Aorta (tissue), 5 donors: ENCODE measurements at places on chromosomes 2 and 18. TPM values are rescaled to one million over a fixed set of nuclear protein-coding genes. Genes with fewer than 3 reads are reported as not detected.
A peak's percentile ranks its signal among the peaks of the same experiment; 100 is the strongest.

IL1F10 gene
- total RNA-seq = not detected

MYO3B gene
- total RNA-seq = not detected

DTNA gene
- 101 TPM for total RNA-seq

INHA gene
- 0.55 TPM for total RNA-seq

LCT gene
- total RNA-seq = not detected

RNF125 gene
- 6.7 TPM for total RNA-seq

CCDC138 gene
- 2.4 TPM for total RNA-seq

ASB18 gene
- total RNA-seq = not detected

CNDP1 gene
- 0.49 TPM for total RNA-seq

CASP8 gene
- 20.3 TPM for total RNA-seq

GRCh38 chr2:13255485-13255884 lies 538.7 kb downstream of the TRIB2 start:
- DNase-seq = no peak

- DNase-seq = no peak
These were observed 5.0 kb downstream of the GAD1 start for GRCh38 chr2:170821531-170822289.

- peak; percentile 43 for DNase-seq
These were observed 316.8 kb upstream of the HS6ST1 start for GRCh38 chr2:128635361-128635900.

GRCh38 chr2:75545922-75546321 lies 14.8 kb downstream of the EVA1A start:
- no peak for DNase-seq

GRCh38 chr2:189037518-189037917 lies 63.3 kb downstream of the COL3A1 start:
- no peak for DNase-seq

DNA sequence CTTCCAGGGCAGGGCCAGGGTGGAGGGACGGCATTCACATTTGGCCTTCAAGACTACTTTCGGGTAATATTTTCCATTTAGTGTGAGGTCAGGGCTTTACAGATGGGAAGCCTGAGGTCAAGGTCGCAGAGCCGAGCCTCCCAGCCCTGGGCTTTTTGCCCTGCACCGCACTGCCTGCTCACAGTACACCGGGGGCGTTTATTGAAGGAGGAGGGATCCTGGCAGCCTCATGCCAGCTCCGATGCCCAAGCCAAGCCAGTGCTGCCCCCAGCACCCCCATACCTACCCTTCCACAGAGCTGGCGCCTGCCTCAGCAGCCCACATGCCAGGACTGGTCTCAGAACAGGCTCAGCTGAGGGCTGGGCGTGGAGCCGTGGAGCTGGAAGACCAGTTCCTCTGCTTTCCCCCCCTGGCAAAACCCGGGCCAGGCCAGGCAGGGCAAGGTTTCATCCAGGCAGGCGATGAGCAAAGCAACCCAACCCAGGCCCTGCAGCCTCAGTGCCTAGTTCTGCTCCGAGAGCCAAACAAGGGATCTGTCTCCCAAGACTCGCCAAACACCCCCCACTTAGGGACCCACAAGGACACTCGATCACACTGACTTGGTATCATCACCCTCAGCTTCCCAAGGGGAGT lies 11.9 kb downstream of the SDC1 start:
- no peak for DNase-seq

DNA sequence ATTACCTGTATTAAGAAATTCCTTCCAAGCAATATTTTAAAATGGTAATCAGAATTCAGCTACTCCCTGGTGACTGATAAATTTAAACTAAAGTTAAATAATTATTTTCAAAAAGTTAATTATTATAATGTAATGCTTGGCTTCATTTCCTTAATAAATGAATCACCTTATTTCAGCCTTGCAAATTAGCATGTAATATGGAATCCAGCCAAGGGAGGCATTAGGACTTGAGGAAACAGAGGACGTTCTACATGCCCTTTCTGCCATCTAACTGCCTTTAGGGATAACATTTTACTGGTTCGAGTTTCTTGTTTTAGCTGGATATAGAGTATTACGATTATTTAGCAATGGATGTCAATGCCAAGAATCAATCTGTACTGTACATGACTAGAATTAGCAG lies 636.3 kb downstream of the TSN start:
- no peak for DNase-seq

DNA sequence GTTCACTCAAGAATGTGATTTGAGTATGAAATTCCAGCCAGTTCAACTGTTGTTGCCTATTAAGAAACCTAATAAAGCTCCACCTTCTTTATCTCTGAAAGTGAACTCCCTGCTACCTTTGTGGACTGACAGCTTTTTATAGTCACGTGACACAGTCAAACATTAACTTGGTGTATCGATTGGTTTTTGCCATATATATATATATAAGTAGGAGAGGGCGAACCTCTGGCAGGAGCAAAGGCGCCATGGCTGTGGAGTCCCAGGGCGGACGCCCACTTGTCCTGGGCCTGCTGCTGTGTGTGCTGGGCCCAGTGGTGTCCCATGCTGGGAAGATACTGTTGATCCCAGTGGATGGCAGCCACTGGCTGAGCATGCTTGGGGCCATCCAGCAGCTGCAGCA lies at the start of gene UGT1A1:
Gene UGT1A1, plus strand, starts transcription at position 228 of the 400 bp plus-strand sequence. Its CDS starts 18 bp downstream, at position 246.
- DNase-seq = no peak

- no peak for DNase-seq
These were observed 106.9 kb downstream of the LIPG start for GRCh38 chr18:49668574-49669275.

GRCh38 chr2:125643128-125643527 lies 1012.8 kb upstream of the GYPC start:
- no peak for DNase-seq

- no peak for DNase-seq
These were observed 143.6 kb downstream of the ALPK2 start for GRCh38 chr18:58484989-58485981.

DNA sequence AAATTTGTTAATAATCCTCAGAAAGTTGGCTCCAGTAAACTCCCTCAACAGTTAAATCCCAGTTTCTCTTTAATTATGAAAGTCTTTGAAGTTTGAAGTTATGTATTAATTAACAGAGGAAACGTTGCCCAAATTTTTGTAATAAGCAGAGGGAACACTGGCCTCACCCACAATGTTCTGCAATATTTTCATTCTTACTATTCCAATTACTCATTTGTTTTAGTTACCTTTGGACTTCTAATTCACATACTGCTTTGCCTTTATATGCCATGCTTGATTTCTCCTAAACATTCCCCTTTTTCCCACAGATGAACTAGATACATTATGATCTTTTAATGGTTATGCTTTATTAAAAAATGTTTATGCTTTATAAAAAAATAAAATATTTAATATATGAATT lies 61.3 kb downstream of the RELCH start:
- no peak for DNase-seq

DNA sequence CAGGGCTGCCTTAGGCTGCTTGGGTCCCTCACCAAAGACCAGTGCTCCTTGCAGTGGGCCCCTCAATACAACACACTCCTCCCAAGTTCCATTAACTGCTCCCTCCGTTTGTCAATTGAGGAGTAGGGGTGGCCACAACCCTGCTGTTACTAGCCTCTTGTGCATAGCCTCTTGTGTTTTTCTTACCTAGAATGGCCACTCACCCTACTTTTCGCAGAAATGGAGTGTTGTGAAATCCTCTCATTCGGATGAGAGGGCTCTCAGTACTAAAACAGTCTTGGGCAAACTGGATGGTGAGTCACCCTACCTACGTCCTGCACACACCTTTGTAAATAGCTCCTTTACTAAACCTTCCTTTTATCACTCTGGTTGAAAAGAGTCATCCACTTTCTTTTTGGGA lies 253.9 kb downstream of the OSR1 start:
- no peak for DNase-seq

DNA sequence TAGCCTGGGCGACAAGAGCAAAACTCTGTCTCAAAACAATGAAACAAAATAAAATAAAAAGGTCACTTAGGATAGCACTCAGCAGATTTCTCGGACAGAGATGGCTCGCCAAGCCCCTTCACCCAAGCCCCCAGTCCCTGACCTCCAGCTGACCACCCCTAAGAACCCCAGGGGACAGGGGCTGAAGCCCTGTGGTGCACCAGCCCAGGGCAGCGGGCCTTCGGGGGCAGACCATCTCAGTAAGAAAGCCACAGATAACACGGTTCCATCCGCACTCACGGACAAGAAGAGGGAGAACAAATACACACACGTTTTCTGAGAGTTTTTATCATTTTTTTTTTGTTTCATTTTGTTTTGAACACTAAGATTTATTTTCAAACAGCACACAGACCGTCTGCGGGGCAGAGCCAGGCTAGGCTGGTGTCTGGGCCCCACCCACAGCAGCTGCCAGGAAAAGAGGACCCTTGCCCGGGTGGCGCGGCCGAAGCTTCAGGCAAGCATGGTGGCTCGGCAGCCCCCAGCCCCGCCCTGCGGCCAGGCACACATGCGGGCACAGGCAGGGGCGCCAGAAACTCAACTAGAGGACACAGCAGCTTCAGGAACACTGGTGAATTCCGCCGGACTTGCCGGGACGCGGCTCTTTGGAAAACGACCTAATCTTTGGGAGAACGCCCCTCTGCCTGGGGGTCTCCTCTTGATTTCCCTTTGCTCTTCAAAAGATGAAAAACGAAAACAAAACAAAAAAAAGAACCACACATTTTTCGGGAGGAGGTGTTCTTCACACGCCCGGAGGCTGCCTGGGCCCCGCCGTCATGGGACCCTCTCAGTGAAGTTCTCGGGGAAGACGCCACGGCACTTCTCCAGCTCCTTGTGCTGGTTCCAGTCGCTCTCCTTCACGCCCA lies 59.0 kb downstream of the BIN1 start:
- DNase-seq = peak; percentile 46

GRCh38 chr18:26536032-26536431 lies 12.3 kb downstream of the KCTD1 start:
- no peak for DNase-seq

DNA sequence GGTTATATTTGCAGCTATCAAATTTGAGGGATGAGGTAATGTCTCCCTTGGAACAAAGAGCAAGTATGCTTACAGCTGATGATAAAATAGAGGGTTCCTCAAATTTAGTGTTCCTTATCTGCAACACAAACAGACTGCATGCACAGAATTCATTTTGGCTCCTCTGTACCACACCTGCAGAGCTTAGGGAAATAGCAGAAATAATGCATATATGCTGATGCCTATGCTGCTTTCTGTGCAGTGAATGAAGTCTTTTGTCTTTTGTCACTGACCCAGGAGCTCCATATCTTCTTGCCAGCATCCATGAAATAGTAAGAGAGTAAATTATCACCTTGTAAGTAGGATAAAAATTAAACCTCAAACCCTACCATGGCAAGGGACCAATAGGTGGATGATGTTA lies 69.8 kb downstream of the NCKAP1 start:
- DNase-seq = no peak

- DNase-seq = no peak
These were observed 34.2 kb downstream of the GRHL1 start for GRCh38 chr2:9985531-9986328.

GRCh38 chr2:27024812-27025211 lies 8.0 kb upstream of the TMEM214 start:
- no peak for DNase-seq

- DNase-seq = no peak
These were observed 11.3 kb downstream of the RAD51AP2 start for GRCh38 chr2:17506736-17507616.

- no peak for DNase-seq
These were observed 1023.6 kb downstream of the TMEM182 start for GRCh38 chr2:103785432-103785831.

- no peak for DNase-seq
These were observed 299.7 kb downstream of the TNS1 start for GRCh38 chr2:217703102-217703501.

DNA sequence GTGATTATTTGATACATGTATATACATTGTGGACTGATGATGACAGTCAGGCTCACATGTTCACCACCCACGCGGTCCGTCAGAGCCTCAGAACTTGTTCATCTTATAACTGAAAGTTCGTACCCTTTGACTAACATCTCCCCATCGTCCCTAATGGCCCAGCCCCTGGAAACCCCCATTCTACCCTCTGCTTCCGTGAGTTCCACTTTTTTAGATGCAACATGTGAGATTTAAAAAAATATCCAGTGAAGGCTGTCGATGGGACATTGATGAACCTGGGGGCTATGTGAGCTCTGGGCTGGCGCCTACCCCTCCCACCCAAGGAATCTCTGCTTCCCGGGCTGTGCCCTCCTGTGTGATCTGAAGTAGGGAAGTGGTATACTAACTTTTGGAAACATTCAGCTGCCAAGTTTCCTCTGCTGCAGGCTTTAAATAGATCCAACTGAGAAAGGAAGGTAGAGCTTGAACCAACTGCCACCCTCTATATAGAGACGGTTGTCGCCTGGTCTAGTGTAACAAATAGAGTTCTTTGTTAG lies 163.8 kb downstream of the FAM210A start:
- no peak for DNase-seq

GRCh38 chr2:182941919-182942318 lies 75.5 kb upstream of the FRZB start:
- no peak for DNase-seq

DNA sequence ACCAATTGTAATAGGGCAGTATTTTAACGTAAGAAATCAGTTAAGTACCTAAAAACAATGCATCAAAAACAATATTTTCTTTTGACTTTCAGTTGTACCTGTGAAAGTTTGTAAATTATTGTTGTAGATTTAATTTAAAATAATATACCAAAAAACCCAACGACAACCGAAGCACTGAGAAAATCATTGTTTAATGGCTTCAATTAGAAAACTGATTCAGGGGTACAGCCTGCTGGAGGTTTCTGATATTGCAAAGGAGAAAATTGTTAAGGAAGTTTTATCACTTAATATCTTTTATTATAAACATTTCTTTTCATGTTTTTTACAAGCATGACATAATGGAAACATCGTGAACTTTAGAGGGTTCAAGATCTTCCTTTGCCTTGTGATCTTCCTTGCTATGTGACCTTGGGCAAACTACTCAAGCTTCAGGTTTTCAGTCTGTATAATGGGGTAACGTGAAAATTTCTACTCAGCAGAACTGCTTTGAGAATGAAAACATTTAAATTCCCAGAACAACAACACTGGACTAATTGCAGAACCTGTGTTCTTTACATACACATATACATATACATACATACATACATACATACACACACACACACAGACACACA lies 76.3 kb upstream of the GLS start:
- no peak for DNase-seq
